ENCODE measurements at places on chromosomes 2 and 18.

GRCh38 chr2:175964195-175964594, 37.9 kb downstream of the LNPK start:
- peak; percentile 40 for DNase-seq

DNA sequence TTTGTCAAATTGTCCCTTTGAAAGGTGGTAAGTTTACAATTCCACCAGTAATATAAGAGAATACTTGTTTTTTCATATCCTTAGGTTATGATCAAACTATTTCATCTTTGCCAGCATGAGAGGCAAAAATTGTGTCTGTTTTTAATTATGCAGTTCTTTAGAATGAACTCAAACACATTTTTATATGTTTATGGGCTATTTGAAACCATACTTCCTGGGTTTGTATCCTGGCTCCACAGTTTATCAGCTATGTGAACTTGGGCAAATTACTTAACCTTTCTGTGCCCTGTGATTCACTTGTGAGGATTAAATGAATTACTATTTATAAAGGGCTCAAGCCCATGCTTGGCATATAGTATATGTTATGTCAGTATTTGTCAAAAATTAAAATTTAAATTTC, 109.4 kb downstream of the TANC1 start:
- DNase-seq: no peak

DNA sequence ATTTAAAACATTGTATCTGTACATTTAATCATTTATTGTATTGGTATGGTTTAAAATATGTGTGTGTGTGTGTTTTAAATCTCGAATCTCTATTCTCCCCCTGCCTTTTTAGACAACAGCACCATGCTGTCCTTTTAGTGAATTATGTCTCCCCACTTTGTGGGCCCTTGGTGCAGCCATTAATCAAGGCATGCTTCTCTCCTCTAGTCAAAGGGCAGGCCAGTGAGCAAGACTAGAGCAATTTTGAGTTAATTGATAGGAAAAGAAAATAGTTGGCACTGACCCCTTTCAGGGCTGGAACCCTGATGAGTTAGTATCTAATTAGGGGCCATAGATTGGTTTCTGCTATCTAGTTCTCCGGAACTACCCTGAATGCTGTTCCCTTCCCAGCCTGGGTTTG, 111.0 kb downstream of the MAIP1 start:
- DNase-seq: no peak

GRCh38 chr2:210551001-210551400, 5.4 kb upstream of the CPS1 start:
- DNase-seq: no peak

DNA sequence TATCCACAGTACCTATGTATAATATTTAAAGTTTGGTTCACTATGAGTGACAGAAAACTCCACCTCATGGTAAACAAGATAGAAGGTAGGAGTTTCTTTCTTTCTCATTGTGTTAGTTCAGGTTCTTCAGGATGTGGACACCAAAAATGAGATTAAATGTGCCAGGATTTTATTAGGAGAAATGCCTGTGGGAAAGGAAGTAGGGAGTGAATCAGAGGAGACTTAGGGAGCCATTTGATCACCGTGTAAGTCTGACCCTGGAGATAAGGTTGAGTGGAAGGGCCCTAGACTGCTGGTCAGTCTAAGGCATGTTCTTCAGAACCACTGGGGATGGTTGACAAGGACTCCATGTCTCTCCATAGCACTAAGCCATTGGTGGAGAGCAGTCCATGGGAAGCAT, 8.1 kb downstream of the AOX1 start:
- no peak for DNase-seq

- DNase-seq: no peak
Observed at GRCh38 chr2:7745369-7745768, 828.2 kb downstream of the RNF144A start.

DNA sequence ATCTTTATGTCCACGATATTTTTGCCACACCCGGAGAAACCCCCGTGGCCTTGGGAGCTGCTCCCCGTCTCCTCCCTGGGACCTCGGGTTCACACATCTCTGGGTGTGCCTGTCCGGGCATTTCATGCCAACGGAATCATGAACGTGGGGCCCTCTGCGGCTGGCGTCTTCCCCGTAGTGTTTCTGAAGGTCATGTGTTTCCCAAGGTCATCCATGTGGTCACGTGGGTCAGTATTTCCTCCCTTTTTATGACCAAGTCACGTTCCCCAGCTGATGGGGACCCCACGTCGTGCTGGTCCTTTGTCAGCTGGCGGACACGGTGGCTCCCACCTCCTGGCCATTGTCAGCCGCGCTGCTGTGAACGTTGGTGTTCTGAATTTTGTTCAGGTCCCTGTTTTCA, 135.7 kb downstream of the NFATC1 start:
- DNase-seq: no peak

DNA sequence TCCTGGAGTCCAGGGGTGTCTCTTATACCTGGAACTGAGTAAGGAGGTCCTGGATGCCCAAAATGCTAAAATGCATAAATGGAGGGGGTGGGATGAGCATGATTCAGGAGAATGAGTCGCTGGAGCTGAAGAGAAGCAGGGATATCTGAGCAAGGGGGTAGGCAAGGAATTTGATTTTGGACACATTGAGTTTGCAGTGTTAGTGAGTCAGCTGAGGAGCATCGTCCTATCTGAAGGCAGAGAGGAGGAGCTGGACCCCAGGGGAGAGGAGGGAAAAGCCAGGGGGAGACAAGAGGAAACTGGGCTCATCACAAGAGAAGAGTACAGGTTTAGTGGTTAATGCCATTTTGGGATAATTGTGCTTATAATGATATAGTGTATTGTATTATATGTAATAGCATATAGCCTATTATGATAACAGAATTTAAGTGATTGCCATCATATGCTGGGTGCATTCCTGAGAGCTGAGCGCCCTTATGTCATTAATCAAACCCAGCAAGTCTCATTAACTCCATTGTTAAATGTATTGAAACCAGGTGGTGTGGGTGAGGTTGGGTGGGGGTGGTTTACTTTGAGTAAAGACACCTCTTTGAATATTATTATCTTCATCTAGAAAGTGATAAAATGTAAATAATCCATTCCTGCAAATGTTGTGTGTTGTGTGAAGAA, 12.4 kb downstream of the EHD3 start:
- DNase-seq: peak; percentile 43

DNA sequence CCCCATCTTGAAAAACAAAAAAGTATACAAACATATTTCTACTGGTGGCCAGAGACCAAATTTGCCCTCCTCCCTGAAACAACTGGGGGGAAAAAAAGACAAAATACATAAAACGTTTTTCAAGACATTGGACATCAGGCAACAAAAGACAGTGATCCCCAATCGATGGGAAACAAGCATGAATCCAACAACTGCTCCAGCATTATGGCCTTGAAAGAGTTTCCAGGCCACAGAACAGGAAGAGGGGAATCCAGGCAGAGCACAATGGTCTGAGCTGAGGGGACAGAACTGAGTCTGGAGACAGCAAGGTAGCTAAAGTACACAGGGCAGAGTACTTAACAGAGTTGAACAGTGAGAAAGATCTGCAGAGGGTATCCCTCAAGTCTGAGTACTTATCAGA, 4.4 kb downstream of the CCDC88A start:
- DNase-seq: no peak

DNA sequence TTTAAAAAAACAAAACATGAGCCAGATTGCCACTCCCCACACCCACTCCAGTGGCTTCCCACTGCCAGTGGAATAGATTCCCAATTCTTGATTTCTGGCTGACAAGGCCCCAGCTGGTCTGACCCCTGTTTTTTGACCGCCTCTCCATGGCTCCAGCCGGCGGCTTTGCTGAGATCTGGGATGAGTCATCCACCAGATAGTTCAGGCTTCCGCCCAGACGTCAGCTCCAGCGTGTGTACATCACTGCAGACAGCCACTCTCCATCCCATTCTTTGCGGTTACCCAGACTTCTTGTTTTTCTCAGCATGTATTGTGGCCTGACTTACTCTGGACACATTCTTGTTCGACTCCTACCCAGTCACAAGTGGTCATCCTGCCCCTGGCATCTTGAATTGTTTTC, 227.9 kb downstream of the GBX2 start:
- no peak for DNase-seq

DNA sequence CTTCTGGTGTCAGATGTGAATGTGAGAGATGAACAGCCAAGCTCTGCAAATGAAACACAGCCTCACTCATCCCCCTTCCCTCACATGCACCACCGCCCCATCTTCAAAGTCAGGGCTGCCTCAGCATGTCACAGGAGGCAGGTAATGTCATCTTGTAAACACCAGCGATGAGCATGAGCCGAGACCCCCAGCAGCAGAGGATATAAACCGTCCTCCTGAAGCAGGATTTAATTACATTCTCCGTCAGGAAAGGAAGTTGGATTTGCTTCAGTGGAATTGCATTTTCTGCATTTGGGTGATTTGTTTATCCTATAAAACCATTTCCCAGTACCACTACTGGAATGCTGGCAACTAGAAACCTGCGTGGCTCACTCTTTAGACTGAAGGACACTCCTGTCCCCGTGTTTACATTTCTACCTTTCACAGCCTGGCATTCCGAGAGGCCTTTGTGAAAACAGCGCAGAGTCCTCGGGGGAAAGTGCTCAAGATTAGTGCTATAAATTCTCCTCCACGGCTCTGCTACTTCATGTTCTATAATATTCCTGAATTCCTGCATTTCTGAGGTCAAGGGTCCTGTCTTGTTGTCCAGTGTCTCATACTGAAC, 619.2 kb downstream of the IRS1 start:
- DNase-seq: no peak

- DNase-seq: no peak
Observed at GRCh38 chr2:85929096-85930050, 40.6 kb upstream of the ST3GAL5 start.

GRCh38 chr18:9905401-9905922, 8.4 kb upstream of the VAPA start:
- no peak for DNase-seq

GRCh38 chr18:67385455-67385854, 131.1 kb downstream of the DSEL start:
- no peak for DNase-seq

DNA sequence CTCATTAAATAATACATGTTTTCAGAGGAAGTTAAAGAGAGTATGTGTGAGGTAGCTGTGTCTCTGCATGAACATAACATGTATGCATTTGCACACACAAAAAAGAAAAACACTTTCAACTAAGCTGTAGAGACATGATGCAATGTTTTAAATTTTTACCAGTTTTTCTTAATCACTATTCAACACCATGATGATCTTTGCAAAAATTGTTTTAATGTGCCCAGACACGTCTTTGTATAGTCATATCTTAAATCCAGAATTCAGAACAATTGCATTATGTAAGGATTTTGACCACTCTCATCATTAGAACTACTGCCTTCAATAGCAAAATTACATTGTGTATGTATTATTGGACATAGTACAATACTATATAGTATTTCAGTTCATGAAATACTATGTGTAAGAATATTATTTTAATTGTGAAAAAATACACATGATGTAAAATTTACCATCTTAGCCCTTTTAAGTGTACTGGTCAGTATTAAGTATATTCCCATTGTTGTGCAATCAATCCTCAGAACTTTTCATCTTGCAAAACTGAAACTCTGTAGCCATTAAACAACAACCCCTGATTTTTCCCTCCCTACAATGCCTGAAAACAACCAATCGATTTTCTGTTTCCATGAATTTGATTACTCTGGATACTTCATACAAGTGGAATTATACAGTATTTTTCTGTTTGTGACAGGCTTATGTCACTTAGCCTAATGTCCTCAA, 104.5 kb upstream of the ACVR2A start:
- DNase-seq: no peak

DNA sequence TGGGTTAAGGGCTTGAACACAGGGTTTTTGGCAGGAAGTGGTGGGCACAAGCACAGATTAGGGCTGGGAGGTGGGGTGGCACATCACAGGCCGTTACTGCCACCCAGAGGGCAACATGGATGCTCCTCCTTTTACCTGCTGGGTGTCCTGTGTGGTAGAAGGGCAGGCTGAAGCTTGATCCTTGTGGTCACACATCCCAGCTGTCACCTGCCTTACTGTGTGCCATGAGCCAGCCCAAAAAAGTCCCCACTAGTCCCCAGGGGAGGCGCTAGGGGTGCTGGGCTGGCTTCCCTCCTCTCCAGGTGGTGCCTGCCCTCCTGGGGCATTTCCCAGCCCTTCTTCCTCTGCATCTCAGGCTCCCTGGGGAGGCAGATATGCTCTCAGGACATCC, 50.5 kb upstream of the ALPP start:
- DNase-seq: no peak

GRCh38 chr2:28764909-28765711, 13.5 kb downstream of the PPP1CB start:
- no peak for DNase-seq

DNA sequence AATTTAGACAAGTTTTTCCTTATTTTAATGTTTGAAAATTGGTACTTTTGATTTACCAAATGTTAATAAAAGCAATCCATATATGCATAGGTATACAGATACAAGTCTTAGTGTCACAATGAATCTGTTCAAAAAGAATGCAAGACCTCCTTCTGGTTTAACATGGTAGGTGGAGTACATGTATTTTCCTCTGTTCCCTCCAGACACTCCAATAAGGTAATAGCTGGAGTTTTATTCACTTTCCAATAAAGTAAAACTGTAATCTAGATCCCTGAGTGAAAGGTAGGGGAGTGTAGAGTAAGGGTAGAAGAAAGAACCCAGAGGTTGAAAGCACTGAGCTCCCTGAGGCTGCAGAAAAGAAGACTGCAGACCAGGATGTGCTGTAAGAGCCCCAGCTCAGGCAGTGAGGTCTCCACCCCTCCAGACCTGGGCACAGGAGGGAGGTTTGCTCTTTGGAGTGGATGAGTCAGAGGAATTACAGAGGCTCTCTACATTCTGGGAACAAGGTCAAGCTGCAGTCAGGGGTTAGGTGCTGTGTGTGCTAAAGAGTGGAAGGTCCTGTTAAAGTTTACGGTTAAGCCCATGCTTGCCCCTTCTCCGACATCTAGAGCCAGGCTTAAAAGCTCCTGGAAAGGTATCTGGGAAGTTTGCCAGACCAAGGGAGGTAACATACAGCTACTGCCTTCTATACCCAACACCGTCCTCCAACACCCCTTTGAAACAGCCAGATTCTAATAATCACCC, 27.6 kb upstream of the STAT1 start:
- no peak for DNase-seq

DNA sequence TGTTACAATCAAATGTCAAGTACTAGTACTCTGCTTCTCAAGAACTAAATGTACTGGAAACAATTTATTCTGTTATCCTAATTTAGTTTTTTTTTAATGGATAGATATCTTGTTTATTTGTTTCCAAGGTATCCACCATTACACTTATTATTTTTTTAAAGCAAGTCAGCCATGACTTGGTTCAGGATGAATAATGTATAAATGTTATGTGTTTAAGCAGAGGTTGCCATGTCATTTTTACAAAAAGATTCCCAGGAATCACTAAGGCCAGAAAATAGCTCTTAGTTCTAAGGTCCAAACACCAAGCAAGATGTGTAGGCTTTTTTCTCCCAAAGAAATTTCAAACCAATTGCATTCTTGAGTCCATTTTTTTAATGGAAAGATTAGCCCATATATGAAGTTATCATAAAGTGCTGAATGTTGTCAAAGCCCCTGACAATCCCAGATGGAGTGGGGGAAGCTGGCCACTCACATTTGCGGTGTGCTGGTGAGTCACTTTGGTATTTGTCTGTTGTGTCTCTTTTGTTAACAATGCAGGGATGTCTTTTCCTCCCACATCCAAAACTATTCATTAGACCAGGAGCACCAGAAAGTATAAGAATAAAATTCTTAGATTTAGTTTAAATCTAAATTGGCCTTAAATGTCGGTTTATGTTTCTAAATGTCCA, 158.9 kb downstream of the COL6A3 start:
- DNase-seq: no peak
